ENCODE measurements at places on chromosomes 3 and 15.

DNA sequence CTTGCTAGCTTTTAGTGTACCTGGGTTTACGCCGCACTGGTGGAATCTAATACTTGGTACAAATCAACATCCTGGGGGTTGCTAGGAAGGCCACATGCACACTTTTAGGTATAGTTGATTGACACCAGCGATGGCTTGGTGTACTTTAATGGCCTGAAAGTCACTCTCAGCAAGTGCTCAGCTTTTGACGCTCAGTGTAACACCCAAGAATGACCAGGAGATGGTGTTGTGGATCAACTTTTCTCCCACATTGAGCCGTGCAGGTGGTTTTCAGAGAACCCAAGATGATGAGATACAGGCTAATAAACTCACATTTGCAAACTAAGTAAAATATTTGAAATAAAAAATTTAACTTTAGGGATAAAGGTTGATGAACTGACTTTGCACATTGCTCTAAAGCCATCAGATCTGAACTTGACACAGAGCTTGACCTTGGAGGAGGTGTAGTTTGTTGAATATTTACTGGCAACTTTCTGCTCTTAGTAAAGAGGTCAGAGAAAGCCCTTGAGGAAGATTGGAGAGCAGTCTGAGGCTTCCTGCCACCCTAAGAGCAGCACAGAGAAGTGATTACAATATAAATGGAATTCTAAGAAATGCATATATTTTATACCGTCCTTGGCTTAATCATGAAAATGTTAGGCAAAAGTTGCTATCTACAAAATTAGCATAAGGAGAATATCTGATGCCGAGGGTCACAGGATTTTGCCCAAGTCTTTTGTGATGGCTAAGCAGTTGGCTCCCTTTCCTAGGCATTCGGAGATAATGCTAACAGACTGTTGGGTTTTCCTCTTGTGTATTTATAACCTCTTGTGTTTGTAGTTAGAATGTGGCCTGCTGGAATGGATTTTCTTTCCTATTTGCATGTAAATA lies 143.4 kb upstream of the RASGRP1 start:
- no peak for DNase-seq

DNA sequence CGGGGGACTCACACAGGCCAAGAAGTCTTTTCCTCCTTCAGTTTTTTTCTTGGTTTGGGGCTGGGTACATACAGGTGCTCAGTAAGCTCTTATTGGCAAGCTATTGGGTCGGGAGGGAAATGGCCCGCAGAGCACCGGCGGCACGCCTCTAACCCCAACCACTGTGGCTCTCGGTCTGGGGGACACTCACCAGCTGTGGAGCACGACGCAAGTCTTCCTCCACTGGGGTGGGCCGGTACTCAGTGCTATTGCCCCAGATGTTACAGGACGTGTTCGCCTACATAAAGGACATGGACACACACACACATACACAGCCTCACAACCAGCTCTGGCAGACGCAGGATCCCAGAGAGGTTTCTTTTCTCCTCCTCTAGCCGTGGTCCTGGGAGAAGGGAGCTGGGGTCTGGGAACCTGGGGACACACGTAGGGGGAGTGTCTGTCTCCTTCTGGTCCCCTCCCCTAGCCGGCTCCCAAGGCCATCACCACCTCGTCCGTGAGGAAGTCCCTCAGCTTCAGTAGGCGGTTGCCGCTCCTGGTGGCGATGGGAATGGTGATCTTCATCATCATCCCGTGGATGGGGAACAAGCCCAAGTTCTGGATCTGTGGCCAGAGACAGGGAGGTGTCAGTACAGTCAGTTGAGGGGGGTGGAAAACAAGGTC lies 33.4 kb downstream of the FEM1B start:
- DNase-seq = no peak

DNA sequence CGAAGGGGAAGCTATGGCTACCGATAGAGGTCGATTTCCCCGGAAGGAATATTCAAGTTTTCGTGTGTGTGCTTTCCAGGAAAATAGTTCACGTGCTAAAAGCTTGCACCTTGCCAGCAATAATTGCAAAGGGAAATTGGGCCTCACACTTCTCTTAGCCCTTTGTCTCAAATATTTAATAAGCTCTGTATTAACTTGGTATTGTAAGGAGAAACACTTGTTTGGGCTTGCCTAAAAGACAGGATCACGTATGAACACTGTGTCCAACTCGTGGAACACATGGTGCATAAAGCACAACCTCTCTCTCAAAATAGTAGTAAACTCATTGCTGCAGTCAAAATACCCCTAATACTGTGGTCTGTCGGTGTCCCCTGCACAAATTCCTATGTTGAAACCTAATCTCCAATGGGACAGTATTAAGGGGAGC lies 352 bp upstream of the TMF1 start:
- DNase-seq = no peak

- DNase-seq = no peak
Observed at GRCh38 chr3:13018043-13018451, 55.2 kb downstream of the IQSEC1 start.

DNA sequence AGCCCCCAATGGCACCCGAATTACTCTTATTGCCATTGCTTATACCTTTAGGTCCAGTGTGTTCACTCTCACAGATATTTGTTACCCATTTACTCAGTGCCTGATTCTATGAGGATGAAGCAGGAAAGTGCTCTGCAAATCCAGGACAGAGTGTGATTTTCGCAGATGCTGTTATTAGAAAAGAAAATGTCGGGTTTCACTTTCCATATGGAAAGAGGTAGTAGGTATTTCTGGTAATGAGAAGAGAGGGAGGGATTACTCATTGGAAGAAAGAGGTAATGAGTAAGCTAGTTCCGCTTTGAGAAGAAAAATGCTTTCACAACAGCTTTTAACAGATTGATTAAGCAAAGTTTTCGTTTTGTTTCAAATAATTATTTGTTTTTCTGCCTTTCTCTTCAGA lies 336.3 kb upstream of the CFAP20DC start:
- no peak for DNase-seq

DNA sequence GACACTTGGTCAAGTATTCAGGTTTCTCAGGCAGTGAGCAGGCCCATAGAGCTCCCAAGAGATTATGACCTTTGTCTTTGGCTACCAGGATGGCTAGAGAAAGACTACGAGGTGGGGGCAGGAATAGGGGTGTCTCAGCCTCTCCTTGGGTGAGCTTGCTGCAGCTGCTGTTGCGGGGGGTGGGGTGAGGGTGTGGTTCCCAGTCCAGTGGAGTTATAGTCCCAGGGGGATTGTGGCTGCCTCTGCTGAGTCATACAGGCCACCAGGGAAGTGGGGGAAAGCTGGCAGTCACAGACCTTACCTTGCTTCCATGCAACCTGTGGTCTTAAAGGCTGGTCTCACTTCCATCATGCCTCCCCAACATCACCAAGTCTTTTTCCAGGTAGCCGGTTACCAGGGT lies 31.7 kb downstream of the ATP2C1 start:
- no peak for DNase-seq

DNA sequence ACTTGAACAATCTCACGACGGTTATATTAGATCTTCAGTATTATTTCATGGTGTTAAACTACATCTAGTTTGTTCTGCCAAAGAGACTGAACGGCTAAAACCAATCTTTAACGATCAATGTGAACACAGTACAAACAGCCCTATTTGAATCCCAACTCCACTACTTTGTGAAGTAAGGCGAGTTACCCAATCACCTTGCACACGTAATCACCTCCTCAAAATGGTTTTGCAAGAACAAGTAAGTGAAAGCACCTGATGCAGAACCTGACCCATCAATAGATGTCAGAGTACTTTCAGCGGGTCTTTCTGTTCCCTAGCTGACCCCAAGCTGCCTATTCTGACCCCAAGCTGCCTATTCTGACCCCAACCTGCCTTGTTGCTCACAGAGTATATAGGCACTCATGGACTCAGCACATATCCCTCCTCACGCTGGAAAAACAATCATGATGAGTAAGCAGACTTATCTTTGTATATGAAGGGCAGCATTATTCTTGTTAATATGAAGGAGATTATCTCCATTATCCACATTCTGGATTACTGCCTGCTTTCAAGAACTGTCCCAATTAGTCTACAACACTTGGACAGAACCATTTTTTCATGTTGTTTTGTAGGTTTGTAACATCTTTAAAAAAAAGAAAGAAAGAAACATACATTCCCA lies 3.7 kb downstream of the KPNA1 start:
- DNase-seq = no peak
